Ascending aorta (tissue), 2 donors: ENCODE measurements at places on chromosomes 4 and X.

DNA sequence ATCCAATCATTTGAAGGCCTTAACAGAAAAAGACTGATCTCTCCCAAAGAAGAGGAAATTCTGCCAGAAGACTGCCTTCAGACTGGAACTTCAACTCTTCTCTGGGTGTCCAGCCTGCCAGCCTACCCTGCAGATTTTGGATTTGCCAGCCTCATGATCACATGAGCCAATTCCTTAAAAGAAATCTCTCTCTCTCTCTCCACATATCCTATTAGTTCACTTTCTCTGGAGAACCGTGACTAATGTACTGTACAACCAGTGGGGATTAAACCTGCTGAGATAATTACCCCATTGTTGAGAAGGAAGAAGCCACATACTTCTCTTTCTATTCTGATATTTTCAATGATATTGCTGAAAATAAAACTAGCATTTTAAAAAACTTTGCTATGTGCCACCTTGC is 711.3 kb upstream of the AMOT start:
- no peaks in the 10 kb centered on the region for H3K27me3 ChIP-seq
- H3K4me3 ChIP-seq, result no peak overlapping the region
- no peak overlapping the region for H3K27ac ChIP-seq
- no peaks in the 10 kb centered on the region for H3K4me1 ChIP-seq

DNA sequence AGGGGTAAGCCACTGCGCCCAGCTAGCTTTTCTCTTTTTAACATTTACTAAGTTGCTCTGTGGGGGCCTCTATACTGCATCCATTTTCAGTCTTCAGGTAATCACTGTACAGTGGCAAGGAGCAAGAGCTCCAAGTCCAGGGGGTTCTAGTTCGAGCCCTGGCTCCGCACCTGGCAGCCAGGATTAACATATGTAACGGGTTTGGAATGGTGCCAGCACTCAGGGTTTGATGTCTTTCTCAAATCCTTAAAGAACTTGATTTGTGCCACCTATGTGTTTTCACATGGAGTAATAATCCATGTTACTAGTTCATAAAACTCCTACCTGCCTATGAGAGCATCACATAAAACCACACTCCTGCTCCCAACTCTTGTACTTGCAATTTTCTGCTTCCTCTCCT is 4.5 kb downstream of the GRPEL1 start:
- no peak overlapping the region for H3K4me3 ChIP-seq
- peaks cover 58% of the 10 kb centered on the region for H3K36me3 ChIP-seq

DNA sequence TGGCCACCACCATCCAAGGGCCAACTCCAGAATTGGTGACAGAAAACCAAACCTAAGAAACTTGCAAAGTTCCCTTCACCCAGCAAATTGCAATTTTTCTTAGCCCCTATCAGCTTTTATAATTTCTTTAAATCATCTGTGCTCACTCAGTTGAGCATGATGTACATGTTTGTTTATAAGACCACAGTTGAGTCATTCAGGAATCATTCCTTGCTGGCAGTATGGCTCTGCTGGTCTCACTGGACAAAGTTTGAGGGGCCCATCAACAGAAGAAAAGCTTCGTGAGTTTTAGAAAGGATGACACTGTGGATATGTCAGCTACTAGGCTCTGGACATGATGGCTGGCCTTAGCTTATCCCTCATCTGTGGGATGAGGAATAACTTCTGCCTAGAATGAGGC is 4.0 kb downstream of the TRPC5 start:
- no peaks in the 10 kb centered on the region for H3K4me1 ChIP-seq
- H3K27ac ChIP-seq, result no peak overlapping the region
- DNase-seq, result no peak
- H3K36me3 ChIP-seq, result no peaks in the 10 kb centered on the region
- H3K4me3 ChIP-seq, result no peak overlapping the region
- H3K27me3 ChIP-seq, result no peaks in the 10 kb centered on the region

DNA sequence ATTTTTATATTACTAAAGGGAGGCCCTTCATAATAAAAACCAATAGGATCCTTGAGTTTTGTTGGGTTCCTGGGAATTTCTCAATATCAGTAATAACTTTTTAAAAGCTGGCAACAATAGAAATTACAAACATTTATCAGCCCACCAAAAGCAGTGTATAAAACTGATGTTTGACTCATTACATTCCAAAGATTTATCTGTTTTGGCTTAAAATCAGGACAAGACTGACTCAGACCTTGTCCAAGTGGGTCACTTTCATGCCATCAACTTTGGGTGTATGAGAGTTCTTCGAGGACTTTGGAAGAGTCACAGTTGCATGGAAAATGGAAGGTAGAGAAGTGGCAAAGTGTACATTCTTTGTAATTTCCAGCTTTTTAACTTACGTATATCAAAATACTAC is 102.8 kb downstream of the FRMPD4 start:
- no peaks in the 10 kb centered on the region for H3K27me3 ChIP-seq
- H3K27ac ChIP-seq, result no peak overlapping the region
- no peaks in the 10 kb centered on the region for H3K4me1 ChIP-seq
- no peak for DNase-seq

DNA sequence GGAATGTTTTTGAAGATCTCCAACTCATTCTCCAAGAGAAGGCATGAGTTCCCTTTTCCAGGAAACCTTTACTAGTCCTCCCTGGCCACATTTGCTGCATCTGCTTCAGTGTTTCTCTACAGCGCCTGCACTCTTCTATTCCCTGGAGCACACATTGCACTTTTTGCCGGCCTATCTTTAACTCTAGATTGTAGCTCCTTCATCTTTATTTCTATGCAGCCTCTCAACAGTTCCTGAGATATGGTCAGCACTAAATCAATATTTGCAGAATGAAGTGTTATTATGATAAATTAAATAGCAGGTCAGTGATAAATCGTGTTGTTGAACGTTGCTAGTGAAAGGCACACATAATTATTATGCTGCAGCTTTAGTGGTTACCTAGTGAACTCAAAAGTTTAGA is 88.3 kb downstream of the VCX3A start:
- no peak for DNase-seq
- H3K4me3 ChIP-seq, result no peak overlapping the region
- no peak overlapping the region for H3K27ac ChIP-seq

DNA sequence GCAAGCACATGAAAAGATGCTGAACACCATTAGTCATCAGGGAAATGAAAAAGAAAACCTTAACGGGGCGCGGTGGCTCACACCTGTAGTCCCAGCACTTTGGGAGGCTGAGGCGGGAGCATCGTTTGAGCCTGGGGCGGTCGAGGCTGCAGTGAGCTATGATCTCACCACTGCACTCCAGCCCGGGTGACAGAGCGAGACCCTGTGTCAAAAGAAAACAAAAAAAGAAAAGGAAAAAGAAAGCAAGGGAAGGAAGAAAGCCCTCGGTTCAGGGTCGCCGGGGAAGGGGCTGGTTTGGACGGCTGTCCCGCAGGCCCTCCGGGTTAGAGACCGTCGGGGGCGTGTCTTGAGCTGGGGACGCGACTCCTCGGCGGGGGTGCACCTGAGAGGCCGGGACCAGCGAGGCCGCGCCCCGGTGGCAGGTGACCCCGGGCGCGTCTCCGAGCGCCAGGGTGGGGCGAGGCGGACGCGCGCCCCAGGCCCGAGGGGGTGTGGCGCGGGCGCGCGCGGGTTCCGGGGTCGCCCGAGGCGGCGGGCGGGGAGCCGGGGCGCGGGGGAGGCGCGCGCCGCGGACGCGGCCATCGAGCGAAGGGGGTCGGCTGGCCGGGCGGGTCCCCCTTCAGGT is 478 bp upstream of the PLXNA3 start:
- no peaks in the 10 kb centered on the region for H3K4me1 ChIP-seq
- peak overlapping the region; percentile 60 for H3K4me3 ChIP-seq
- no peak for DNase-seq
- no peaks in the 10 kb centered on the region for H3K27me3 ChIP-seq
- H3K27ac ChIP-seq, result peak overlapping the region; percentile 82

GRCh38 chr4:13998850-13999445 is 371.4 kb upstream of the BOD1L1 start:
- H3K4me1 ChIP-seq, result no peaks in the 10 kb centered on the region
- H3K36me3 ChIP-seq, result no peaks in the 10 kb centered on the region
- no peak overlapping the region for H3K27ac ChIP-seq

DNA sequence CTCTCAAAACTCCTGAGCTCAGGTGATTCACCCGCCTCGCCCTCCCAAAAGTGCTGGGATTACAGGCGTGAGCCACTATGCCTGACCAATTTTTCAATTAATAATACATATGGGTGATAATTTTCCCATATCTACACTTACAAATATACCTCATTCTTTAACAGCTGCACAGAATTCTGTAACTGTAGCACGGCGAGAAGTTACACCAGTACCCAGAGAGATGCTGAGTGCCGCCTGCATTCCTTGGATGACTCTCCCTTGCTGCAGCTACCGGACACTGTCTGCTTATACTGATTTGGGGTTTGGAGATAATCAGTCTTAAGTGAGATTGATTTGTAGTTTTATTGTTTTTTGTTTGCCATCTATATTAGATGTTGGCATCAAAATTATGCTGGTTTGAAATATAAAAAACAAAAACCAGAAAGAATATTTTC is 5.8 kb downstream of the TIFA start:
- H3K4me1 ChIP-seq, result peaks cover 3% of the 10 kb centered on the region
- H3K36me3 ChIP-seq, result peaks cover 17% of the 10 kb centered on the region
- H3K4me3 ChIP-seq, result no peak overlapping the region
- no peak overlapping the region for H3K27ac ChIP-seq

- no peak overlapping the region for H3K27ac ChIP-seq
- DNase-seq, result no peak
- peaks cover 16% of the 10 kb centered on the region for H3K4me1 ChIP-seq
Measured at GRCh38 chrX:24201216-24201615, 51.7 kb downstream of the ZFX start.

GRCh38 chr4:55530691-55531090 is 16.0 kb downstream of the CLOCK start:
- H3K4me1 ChIP-seq, result no peaks in the 10 kb centered on the region
- DNase-seq, result no peak
- no peak overlapping the region for H3K4me3 ChIP-seq
- H3K36me3 ChIP-seq, result no peaks in the 10 kb centered on the region
- H3K27me3 ChIP-seq, result no peaks in the 10 kb centered on the region

DNA sequence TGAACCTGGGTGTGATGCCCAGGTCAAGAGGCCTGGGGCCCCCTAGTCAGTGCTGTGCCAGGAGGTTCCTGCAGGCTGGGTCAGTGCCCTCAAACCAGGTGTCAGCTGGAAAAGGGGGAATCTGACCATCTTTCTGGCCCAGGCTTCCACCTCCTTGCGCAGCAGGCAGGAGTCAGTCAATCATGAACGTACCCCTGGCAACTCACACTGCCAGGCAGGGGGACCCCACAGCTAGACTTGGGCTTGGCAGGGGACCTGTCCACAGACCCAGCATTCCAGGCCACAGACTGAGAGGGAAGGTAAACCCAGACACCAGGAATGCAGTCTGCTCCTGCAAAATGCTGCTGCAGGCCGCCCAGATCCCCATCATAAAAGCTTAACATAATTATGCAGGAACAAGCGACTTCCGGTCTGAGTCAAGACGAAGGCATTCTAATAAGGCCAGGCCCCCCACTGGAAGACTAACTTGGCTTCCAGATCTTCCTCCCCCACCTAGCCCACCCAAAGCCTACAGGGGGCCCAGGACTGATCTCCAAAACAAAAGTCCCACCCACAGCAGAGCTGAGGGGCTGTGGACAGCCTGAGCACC is 156.3 kb downstream of the BCOR start:
- DNase-seq, result no peak
- H3K36me3 ChIP-seq, result no peaks in the 10 kb centered on the region
- no peaks in the 10 kb centered on the region for H3K27me3 ChIP-seq
- no peak overlapping the region for H3K27ac ChIP-seq

GRCh38 chr4:37742149-37742548 is 56.0 kb upstream of the RELL1 start:
- H3K36me3 ChIP-seq, result no peaks in the 10 kb centered on the region
- H3K4me3 ChIP-seq, result no peak overlapping the region
- no peak for DNase-seq

DNA sequence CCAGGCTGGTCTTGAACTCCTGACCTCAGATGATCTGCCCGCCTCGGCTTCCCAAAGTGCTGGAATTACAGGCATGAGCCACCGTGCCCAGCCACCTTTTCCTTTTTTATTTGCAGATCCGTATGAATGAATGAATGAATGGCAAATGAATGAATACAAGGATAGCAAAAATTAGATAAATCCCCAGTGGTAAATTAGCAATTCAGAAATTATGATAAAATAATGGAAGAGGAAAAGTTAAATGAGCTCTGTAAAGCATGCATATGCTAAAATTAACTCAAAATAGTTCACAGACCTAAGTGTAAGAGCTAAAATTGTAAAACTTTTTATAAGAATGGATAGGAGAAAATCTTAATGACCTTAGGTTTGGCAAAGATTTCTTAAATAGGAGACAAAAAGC is 49.8 kb downstream of the SH3KBP1 start:
- H3K4me1 ChIP-seq, result no peaks in the 10 kb centered on the region
- no peak for DNase-seq
- H3K36me3 ChIP-seq, result no peaks in the 10 kb centered on the region
- no peaks in the 10 kb centered on the region for H3K27me3 ChIP-seq

- no peaks in the 10 kb centered on the region for H3K27me3 ChIP-seq
- no peak overlapping the region for H3K4me3 ChIP-seq
- no peak for DNase-seq
- no peaks in the 10 kb centered on the region for H3K4me1 ChIP-seq
Measured at GRCh38 chrX:103439161-103439560, 62.8 kb downstream of the BEX3 start.

DNA sequence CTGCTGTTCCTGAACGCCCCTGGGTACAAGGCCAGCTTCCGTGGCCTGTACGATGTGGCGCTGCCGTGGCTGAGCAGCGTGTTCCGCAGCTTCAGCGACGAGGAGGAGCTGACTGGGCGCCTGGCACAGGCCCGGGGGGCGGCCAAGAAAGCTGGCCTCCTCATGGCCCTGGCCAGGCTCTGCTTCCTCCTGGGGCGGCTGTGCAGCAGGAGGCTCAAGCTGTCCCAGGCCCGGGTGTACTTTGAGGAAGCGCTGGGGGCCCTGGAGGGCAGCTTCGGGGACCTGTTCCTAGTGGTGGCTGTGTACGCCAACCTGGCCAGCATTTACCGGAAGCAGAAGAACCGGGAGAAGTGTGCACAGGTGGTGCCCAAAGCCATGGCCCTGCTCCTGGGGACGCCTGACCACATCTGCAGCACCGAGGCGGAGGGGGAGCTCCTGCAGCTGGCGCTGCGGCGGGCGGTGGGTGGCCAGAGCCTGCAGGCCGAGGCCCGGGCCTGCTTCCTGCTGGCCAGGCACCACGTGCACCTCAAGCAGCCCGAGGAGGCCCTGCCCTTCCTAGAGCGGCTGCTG is 28.2 kb downstream of the SH3TC1 start:
- no peak overlapping the region for H3K4me3 ChIP-seq
- H3K36me3 ChIP-seq, result no peaks in the 10 kb centered on the region
